Left kidney (tissue), 8 donors: ENCODE measurements at places on chromosomes 12 and 14. TPM values are rescaled to one million over a fixed set of nuclear protein-coding genes. Genes with fewer than 3 reads are reported as not detected.

TAS2R14 gene
- polyA plus RNA-seq = 5.3 TPM

EP400 gene
- 50.4 TPM for polyA plus RNA-seq

C12orf54 gene
- polyA plus RNA-seq = 0.60 TPM

CALCOCO1 gene
- polyA plus RNA-seq = 137 TPM

NELL2 gene
- 26.0 TPM for polyA plus RNA-seq

CD4 gene
- 25.5 TPM for polyA plus RNA-seq

UNC119B gene
- 82.4 TPM for polyA plus RNA-seq

PLEK2 gene
- 1.2 TPM for polyA plus RNA-seq

COPZ1 gene
- 225 TPM for polyA plus RNA-seq
